ENCODE measurements at places on chromosomes 6 and 20.

- no peak for DNase-seq
Observed at GRCh38 chr6:159602431-159603041, 90.5 kb downstream of the SOD2 start.

DNA sequence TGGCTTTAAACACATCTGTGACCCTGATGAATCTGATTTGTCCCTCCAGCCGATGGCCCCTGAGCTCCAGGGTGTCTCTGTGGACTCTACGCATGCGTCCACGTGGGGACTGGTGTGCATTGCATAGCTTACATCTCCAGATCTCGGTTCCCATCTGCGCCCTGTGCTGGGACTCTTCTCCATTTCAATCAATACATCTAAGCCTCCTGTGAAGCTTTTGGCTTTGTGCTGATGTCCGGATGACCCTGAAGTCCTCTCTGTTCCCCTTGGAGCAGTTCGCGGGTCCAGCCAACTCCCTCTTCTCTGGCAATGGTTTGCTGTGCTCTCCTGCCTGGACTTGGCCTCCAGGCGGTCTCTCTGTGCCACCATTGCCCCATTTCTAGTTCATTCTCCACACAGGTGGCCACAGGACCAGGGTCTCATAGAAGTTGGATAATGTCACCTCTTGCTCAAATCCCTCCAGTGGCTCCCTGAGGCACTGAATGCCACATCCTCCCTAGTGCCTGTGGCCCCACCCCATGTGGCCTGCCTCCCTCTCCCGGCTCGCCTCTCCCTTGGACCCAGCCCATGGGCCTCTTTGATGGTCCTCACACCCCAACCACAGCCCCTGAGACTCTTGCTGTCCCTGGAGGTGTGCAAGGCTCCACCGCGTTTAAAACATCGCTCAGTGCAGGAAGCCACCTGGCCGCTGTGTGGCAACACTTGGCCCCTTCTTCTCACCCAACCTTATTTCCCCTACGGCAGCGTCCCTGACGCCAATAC, 155.4 kb downstream of the SYCP2 start:
- DNase-seq, result no peak

GRCh38 chr6:79101164-79101563, 23.1 kb upstream of the PHIP start:
- no peak for DNase-seq

- DNase-seq, result no peak
Observed at GRCh38 chr6:138157986-138158638, 3.6 kb upstream of the ARFGEF3 start.

GRCh38 chr20:45888681-45889080, 1.3 kb upstream of the SPATA25 start:
- no peak for DNase-seq

DNA sequence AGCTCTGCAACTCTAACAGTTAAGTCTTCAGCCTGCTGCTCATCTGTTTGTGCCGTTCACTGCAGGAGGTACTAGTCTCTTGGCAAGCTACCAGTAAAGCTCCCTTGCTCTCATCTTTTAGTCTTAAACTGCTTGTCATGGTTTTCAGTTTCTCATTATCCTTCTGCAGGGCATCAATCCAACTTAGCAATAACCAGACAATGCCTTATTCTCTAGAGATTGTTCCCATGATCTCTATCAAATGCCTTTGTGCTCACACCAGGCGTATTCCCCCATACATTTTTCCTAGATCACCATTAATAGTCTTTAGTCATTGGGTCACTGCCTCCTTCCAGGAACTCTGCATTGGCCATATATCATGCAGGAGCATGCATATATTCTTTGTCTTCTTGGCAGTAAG, 171.3 kb downstream of the GRM1 start:
- no peak for DNase-seq

GRCh38 chr6:167951781-167952511, 45.5 kb upstream of the KIF25 start:
- DNase-seq, result no peak

- DNase-seq, result no peak
Observed at GRCh38 chr6:54102238-54102637, 9.0 kb upstream of the MLIP start.

DNA sequence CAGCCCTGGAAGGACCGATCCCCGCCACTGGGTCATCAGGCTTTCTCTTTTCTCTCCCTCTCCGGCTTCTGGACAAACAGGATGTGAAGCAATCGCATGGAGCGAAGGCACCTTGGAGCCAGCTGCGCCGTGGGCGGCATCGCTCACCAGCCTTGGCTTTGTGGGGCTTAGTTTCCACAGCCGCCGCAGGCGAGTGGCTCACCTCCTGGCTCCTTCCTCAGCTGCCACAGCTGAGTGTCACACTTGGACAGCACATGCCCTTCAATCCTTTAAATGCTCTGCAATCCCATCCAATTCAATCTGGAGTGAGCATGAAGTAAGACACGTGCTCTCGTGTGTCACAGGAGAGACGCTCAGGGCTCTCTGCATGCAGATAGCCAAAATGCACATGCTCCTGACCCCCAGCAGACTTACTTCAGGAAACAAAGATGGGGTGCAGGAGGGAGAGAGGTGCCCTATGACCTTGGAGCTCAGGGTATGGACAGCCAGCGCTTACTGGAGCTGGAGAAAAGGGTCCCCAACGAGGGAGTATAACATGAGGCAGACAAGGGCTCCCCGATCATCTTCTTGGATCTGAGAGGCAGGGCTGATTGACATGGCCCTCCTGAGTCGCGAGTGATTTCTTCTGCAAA, 70.9 kb downstream of the BMP7 start:
- no peak for DNase-seq

DNA sequence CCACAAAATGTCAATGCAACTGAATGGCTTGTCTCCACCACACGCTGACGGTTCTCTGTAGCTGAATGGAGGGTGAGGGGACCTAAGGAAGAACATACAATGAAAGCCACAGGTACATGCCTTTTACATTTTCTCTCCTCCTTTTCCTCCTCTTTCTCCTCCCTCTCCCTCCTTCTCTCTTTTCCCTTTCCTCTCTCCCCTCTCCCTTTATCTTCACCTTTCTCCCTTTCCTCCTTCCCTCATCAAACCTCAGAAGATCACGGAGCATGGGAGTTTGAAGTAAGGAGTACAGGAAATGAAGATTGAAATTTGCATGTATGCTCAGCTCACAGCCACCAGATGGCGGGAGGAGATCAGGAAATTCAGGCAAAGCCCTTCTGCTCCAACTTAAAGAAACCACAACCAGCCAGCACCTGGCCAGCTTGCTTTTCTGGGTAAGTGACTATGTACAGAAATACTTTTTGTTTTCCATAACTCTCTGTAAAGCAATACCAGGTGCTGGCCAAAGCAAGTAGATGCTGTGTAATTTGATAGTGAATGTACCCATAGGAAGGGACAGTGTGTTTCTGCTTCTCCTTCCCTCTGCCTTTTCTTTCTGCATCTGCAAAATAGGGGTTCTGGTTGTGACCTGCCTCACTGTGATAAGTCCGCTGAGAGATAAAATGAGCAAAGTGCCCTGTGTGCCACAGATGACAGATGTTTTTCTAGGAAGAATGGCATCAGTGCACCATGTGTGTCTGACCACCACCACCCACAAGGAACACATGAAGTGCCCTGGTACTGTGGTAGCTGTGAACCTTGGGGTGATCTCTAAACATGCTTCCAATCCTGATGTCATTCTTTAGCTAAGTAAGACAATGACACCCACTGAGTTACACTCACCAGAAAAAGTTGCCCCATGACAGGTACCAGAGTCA, 18.6 kb upstream of the FOXO3 start:
- peak; percentile 46 for DNase-seq

DNA sequence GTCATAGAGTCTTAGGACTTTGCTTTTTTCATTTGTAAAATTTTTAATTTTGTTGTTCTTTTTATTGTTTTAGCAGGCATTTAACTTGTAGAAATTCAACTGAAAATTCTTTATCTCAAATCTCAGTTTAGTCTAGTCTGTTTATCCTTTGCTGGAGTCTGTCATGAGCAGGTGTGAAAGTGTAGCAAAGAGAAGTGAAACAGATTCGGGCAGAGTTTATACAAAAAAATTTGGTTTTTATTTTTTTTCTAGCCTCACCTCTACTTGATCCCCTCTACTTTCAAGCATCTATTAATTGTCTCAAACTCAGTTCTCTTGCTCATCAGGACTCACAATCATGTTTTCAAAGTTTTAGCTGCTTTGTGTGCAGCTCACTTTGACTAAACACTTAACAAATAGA, 655.2 kb downstream of the HDGFL1 start:
- DNase-seq, result no peak

- peak; percentile 9 for DNase-seq
Observed at GRCh38 chr6:110178626-110179405, 654 bp downstream of the WASF1 start.

DNA sequence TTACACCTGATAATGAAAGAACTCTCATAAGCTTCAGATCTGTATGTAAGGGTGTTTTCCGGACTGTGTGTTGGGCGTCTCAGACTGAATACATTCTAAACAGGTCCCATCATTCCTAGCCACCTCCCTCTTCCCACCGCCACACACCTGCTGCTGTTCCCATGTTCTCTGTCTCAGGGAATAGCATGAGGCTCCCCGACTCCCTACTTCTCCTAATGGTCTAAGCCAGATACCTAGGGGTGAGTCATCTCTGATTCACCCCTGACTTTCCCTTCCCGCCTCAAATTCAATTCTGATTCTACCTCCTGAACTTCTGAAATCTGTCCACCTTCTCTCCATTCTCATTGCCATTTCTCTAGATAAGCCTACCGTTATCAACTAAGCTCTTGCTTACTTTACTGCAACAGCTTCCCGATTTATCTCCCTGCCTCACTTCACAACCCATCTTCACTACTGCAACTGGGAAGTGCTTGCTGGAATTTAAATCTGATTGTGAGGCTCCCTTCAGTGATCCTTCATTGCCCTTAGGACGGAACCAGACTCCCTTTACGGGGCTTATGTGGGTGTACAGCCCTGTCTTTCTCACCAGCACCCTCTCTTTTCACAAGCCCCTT, 1.6 kb downstream of the TMEM14A start:
- no peak for DNase-seq

DNA sequence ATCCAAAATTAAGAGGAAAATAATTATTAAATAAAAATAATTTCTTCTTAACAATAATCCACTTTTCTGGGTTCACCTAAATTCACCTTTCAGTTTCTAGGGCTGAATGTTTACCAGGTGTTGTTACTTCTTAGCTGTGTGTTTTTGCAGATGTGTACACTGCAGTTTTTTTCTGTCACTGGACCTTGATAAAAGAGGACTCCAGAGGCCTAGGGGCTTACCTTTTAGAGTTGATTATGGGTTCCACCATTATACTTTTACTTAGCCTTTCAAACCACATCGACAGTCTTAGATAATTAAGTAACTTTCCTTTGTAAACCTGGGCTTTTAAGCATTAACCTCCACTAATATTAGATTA, 766.5 kb downstream of the BCKDHB start:
- DNase-seq, result no peak

DNA sequence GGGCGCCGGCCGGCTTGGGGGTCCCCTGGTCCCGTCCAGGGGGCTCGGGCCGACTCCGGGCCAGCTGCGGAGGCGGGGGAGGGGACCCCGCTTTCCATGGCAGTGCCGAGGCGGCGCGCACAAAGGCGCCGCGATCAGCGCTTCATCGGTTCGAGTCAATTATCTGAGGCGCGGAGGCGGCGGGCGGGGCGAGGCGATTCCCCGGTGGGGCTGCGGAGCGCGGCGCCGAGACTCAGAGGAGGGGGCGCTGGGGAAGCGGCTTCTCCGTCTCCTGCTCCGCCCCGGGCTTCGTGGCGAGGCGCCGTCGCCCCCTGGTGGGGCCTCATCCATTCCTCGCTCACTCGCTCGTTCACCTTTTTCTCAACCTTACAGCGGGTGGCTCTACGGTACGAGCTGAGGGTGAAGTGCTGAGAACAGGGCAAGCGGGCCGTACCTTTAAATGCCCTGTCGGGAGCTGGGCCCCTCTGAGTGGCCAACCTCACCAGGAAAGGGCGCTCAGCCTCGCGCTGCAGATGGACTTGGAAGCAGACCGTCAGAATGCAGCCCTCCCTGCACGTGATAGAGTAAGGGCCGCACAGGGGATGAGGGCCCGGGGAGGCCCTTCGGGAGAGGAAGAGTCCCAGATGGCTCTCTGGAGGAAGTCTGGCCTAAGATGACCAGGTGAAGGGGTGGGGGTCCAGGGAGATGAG, 39.9 kb downstream of the SLC52A3 start:
- peak; percentile 63 for DNase-seq

GRCh38 chr6:158611541-158612370, 32.8 kb downstream of the DYNLT1 start:
- no peak for DNase-seq

- DNase-seq, result no peak
Observed at GRCh38 chr6:37204014-37204751, 34.2 kb downstream of the PIM1 start.

GRCh38 chr6:160031871-160032270, 63.0 kb downstream of the IGF2R start:
- no peak for DNase-seq

GRCh38 chr6:43962458-43962857, 164.8 kb downstream of the MRPL14 start:
- peak; percentile 42 for DNase-seq

DNA sequence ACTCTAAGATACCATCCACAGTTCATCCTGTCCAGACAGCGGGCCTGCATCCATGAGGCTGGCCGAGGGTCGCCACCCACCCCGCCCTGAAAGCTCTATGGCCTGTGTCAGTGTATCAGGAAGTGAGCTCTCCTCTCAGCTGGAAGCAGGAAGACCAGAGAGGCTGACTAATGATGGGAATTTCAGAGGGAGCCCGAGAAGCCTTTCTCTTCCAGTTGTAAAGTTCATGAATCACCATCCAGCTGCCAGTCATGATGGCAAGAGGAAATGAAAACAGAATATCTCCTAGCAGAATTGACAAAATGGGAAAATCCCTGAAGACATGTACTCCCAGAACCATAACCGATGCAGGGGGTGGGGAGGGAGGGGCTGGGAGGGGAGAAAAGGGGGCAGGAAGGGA, 109.6 kb upstream of the RPS6KA2 start:
- peak; percentile 69 for DNase-seq

DNA sequence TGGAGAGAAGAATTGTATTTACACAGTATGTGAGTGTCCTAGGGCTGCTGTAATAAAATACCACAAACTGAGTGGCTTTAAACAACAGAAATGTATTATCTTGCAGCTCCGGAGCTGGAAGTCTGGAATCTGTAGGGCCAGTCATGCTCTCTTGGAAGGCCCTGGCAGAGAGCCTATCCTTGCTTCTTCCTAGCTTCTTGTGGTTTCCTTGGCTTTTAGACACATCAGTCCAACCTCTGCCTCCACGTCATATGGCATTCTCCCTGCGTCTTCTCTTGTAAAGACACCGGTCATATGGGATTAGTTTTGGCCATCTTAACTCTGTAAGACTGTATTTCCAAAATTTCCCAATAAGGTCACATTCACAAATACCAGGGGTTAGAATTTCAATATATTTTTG, 10.8 kb downstream of the FNDC1 start:
- DNase-seq, result no peak

- DNase-seq, result peak; percentile 82
Observed at GRCh38 chr6:81766482-81767069, 14.1 kb upstream of the TENT5A start.

- DNase-seq, result no peak
Observed at GRCh38 chr20:1994627-1995026, 769 bp upstream of the PDYN start.

Data from inflammatory macrophage treated with lipopolysaccharide for 1 hour (primary cell).